ENCODE measurements at places on chromosomes 6 and 20.

GRCh38 chr6:138821519-138821918 is 25.6 kb downstream of the ECT2L start:
- DNase-seq, result no peak

- no peak for DNase-seq
Observed at GRCh38 chr6:7591770-7592169, 1.8 kb downstream of the SNRNP48 start.

DNA sequence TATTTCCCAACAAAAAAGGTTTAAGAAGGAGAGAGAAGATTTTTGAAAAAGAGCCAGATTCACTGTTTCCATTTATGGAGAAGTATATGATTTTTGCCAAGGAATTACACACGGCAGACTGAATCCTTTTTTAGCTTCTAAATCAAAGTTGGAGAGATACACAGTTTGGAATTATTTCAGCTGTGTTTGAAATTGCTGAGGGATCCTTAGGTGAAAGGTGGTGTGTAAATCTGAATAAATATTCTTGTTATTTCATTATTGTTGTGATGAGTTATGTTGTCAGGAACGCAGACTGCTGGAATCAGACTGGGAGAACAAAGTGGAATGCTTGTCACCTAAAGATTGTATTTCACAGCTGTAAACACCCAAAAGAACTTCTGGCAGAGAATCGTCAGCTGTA is 168.5 kb upstream of the AKIRIN2 start:
- DNase-seq, result no peak

DNA sequence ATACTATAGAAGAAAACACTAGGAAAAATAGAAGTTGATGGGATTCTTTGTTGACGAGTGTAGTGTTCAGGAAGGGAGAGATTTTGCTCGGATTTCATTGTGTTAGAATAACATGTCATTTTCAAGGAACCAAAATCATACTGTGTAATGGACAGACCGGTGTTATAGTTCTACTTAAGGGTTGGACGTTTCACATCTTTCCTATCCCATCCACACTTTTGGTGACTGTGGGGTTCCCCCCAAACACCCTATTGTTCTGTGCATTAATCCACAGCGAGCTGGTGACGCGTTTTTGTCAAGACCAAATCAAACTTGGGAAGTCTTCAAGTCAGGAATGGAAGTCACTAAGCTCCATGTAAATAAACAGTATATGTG is 43.3 kb downstream of the TRIM27 start:
- DNase-seq, result no peak

DNA sequence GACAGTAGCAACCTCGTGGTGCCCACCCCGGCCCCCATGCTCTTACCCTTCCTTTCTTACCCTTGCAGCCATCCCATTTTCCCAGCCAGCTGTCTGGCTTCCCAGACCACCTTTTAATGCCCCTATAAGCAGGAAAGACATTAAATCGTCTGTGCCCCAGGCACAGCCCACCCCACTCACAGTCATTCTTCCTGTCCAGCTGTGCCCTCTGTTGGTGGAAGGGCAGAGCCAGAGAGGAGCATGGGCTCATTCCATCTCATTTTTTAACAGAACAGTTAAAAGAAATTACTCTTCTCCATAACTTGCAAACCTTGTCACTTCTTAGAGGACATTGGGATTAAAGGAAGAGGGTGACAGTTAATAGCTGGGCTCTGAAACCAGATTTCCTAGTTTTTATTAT is 240.5 kb downstream of the NRN1 start:
- no peak for DNase-seq

DNA sequence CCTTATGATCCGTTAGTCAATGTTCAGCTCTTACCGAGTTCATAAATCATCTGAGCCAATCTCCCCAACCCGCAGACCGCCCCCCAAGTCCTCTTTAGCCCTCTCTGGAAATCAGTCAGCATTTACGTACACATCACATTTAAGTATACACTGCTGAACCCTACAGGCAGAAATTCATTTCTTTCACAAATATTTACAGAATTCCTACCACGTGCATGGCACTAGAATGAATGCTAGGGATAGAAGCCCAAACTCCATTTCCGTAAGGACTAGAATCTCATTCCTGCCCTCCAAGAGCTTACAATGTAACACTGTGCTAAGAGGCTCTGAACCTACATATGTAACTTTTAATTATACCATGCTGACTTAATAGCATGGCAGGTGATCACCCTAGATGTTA is 1.8 kb downstream of the OSER1 start:
- no peak for DNase-seq

DNA sequence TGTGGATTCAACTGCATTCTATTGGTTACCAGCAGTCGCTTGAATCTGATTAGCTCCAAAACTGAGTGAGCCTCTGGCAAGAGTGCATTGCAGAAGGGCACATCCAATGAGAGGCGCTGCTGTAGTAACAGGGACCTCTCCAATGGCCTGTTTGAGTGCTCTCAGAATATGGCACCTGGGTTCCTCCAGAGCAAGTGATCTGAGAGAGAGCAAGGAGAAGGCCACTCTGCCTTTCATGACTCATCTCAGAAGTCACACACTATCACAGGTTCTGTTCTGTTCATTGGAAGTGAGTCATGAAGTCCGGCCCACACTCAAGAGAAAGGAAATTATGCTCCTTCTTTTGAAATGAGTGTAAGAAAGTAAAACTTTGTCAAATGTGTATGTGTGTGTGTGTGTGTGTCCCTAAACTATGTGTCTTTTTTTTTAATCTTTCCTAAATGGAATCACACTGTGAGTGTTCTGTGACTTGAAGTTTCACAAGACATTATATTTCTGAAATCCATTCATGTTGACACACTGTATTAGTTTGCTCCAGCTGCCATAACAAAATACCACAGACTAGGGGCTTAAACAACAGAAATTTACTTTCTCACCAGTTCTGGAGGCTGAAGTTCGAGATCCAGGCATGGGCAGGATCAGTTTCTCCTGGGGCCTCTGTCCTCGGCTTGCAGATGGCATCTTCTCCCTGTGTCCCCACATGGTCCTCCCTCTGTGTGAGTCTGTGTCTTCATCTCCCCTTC is 138.3 kb upstream of the CDYL start:
- DNase-seq, result no peak

DNA sequence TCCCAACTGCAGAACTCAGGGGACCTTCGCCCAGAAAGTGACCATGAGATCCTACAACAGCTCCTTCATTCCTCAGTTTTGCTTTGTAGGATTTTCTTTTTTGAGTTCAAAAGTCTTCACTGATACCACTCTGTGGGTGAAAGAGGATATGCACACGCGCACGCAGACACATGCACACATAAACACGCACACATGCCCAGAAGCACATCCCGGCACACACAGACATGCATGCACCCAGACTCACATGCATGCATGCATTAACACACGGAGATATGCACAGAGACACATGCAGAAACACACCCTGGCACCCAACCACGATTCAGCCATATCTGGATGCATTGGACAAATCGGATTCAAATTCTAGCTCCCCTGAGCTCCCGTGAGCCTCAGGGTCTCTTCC is 36.4 kb downstream of the ANKRD60 start:
- no peak for DNase-seq

DNA sequence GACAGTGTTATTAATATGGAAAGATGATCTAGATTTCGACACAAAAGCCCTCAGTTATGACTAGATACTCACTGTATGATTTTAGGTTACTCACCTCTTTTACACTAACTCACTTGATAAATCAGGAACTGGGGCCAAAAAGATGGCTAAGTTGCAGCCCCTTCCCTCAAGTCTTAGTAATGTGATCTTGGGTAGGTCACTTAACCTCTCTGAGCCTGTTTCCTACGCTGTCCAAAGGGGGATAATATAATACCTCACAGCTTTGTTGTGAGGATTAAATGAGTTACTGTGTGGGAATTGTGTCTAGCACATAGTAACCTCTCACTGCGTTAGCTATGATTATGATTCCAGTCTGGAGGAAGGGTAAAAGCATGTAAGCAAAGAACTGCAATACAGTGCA is 1.3 kb downstream of the TTI1 start:
- no peak for DNase-seq

- no peak for DNase-seq
Observed at GRCh38 chr6:35181933-35182612, 31.7 kb upstream of the SCUBE3 start.

GRCh38 chr20:24389686-24390085 is 79.7 kb upstream of the SYNDIG1 start:
- no peak for DNase-seq

DNA sequence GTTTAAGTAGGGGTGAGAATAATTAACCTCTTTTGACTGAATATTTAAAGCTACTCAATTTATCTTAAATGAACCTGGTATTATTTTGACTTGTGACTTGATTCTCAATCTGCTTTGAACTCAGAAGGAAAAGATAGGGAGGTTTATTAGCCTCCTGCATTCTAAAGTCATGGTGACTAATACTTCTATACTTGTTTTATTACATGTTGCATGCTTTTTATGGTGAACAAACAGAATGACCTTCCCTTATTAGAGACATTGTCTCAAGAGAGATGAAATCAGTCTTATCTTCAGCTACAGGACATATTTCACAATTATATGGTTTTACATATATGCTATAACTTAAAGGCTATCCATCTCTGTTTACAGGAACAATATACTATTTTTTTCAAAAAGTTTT is 336.9 kb downstream of the KHDRBS2 start:
- DNase-seq, result no peak

- DNase-seq, result no peak
Observed at GRCh38 chr6:120735641-120736040, 598.6 kb downstream of the TBC1D32 start.

DNA sequence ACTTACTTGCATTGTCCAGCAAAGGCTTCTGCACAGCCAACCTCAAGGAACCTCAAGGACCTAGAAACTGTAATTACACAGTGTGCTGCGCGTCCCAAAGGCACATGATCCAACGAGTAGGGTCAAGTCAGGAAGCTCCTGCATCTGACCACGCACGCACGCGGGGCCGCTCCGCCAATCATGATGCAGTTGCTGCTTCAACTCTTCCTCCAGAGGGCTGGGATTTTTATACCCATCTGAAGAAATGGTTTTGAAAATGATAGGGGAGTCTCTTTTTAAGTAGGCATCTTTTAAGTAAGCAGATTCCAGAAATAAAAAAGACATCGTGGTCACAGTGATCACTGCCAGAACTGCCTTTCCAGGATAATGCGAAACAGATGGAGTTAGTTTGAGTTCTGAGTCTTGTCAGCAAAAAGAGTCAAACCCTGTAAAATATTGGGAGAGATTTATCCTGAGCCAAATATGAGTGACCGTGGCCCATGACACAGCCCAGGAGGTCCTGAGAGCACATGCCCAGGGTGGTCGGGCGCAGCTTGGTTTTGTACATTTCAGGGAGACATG is 34.0 kb downstream of the KIF25 start:
- no peak for DNase-seq

DNA sequence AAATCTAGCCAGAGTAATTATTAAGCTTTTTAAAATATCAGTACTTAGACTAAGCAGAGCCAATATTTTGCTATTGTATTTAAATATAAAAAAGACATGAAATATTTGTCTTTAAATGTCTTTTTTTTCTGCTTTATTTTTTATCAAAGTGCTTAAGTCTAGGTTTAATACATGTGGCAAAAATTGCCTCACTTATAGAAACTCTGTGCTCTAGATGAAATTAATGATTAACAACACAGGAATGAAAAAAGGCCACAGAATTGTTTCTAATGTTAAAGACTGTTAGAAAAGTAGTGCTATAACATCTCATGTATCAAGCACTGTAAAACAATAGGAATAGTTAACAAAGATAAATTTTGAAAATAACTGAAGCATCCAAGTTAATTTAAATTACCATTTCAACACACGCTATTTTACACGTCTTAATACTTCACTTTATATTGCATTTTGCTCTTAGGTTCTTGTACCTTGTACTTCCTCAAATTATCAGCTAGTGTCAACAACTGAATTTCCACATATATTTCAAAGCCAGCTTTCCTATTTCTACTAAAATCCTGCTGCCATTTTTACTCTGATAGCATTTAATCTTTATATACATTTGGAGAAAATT is 1515.1 kb downstream of the HACE1 start:
- no peak for DNase-seq

GRCh38 chr20:6007529-6008103 is 46.2 kb downstream of the LRRN4 start:
- DNase-seq, result no peak

GRCh38 chr6:54266400-54266923 is 41.8 kb upstream of the TINAG start:
- no peak for DNase-seq

DNA sequence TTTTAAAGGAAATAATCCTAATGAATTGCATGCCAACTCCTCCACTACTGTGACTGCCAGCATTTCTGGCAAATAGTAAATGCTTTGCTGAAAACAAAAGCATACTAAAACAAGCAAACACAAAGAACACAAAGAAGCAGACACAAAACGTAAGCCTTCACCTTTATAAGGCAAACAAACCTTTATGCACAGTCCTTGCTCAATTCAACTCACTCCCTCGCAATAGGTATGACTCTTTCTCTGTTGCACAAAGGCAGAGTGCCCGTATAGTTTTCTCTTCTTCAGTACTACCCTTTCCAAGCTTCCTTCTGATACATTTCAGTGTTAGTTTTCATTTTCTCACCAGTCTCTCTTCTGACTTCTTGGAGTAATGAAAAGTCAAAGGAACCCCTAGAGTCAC is 63.9 kb downstream of the PDE10A start:
- DNase-seq, result no peak

DNA sequence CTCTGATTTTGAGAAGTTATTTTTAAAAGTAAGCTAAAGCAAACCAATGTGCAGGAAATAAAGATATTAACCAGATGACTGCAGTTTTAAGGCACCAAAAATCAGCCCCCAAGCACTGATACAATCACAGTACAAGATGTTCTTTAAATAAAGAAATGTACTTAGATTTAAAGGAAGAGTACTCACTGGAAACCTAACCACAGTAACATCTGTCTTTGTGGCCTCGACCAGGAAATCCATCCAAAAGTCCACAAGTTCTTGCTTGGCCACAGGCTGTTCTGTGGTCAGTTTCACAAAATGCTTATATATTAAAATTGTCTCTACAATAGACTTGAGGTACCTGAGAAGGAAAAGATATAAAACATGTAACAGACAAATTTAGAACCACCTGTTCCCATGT is 105.9 kb upstream of the MAP7 start:
- DNase-seq, result no peak

GRCh38 chr20:10747019-10747418 is 73.2 kb upstream of the JAG1 start:
- no peak for DNase-seq

GRCh38 chr20:53738945-53739798 is 145.5 kb upstream of the ZNF217 start:
- DNase-seq, result no peak

GRCh38 chr6:33290459-33290858 is 1.1 kb downstream of the PFDN6 start:
- DNase-seq, result no peak

- no peak for DNase-seq
Observed at GRCh38 chr6:42105709-42106108, 36.7 kb downstream of the C6orf132 start.
